Endodermal cell (in vitro differentiated cells): ENCODE measurements at places on chromosomes 7 and 10. TPM values are rescaled to one million over a fixed set of nuclear protein-coding genes. Genes with fewer than 3 reads are reported as not detected.

The PTPRZ1 gene
- total RNA-seq, result 11.9 to 20.5 TPM (median 18.0 TPM) in 3 replicates

- H3K4me3 ChIP-seq, result no peak overlapping the region
- H3K4me1 ChIP-seq, result peaks cover 3% of the 10 kb centered on the region
- H3K27me3 ChIP-seq, result no peaks in the 10 kb centered on the region
- DNase-seq, result no peak
Observed at GRCh38 chr10:101484175-101484745, 103.8 kb downstream of the POLL start.

GRCh38 chr7:28037220-28038010 lies 143.2 kb downstream of the JAZF1 start:
- no peak for DNase-seq
- no peak overlapping the region for H3K27ac ChIP-seq
- peaks cover 3% of the 10 kb centered on the region for H3K4me1 ChIP-seq
- H3K27me3 ChIP-seq, result no peaks in the 10 kb centered on the region

The RBP4 gene
- total RNA-seq, result 0.59 to 0.82 TPM (median 0.63 TPM) in 3 replicates

The OR6B1 gene
- not detected in 2 replicates for total RNA-seq

DNA sequence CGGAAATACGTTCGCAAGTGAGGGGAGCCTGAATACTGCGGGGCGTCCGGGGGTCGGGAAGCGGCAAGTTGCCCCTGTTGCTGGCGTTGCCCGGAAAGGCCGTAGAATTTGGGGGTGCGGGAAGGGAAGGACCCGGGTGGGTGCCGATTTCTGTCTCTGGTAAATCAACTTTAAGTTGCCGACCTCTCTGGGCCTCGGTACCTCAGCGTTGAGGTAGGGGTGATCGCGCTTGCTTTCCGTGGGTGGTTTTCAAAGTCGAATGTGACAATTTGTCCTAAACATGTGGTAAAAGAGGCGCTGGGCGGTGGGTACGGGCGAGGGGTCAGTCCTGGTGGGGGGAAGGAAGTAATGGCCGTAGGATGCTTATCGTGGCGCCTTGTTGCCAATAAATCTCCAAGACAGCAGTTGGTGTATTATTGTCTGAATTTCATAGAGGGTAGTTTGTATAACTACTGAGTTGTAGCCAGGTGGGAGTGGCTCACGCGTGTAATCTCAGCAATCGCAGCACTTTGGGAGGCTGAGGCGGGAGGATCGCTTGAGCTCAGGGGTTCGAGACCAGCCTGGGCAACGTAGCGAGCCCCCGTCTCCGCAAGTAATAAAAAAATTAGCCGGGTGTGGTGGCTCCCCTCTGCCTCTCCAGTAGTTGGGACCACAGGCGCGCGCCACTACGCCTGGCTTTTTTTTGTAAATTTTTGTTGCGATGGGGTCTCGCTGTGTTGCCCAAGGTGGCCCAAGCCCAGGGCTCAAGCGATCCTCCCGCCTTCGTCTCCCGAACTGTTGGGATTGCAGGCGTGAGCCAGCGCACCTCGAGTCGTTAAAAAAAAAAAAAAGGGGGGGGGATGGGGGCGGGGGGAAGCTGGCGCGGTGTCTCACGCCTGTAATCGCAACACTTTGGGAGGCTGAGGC lies 644 bp downstream of the BUD23 start:
- DNase-seq, result peak; percentile 50
- H3K27ac ChIP-seq, result no peak overlapping the region
- no peaks in the 10 kb centered on the region for H3K27me3 ChIP-seq
- H3K4me3 ChIP-seq, result peak overlapping the region; percentile 97
- peaks cover 32% of the 10 kb centered on the region for H3K36me3 ChIP-seq

The NODAL gene
- 71.0 and 88.6 TPM in 2 replicates for total RNA-seq

DNA sequence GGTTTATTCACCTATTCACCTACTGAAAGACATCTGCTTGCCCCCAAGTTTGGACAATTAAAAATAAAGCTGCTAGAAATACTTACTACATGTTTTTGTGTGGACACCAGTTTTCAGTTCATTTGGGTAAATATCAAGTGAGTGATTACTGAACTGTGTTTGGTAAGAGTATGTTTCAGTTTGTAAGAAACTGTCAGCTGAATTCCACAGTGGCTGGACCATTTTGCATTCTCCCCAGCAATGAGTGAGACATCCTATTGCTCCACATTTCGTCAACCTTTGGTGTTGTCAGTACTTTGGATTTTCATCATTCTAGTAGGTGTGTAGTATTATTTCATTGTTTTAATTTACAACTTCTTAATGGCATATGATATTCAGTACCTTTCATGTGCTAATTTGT lies 17.4 kb upstream of the IKZF1 start:
- H3K4me1 ChIP-seq, result no peaks in the 10 kb centered on the region
- H3K36me3 ChIP-seq, result no peaks in the 10 kb centered on the region
- H3K27me3 ChIP-seq, result no peaks in the 10 kb centered on the region
- no peak overlapping the region for H3K4me3 ChIP-seq
- no peak for DNase-seq

The ITGB8 gene
- 7.1 to 8.4 TPM (median 7.6 TPM) in 3 replicates for total RNA-seq

The GNAT3 gene
- total RNA-seq, result not detected in 3 replicates

The YKT6 gene
- total RNA-seq, result 98.2 and 101 TPM in 2 replicates

The FGL2 gene
- not detected in 2 replicates for total RNA-seq

- H3K36me3 ChIP-seq, result no peaks in the 10 kb centered on the region
- no peak overlapping the region for H3K4me3 ChIP-seq
- DNase-seq, result peak; percentile 72
- H3K27ac ChIP-seq, result no peak overlapping the region
Observed at GRCh38 chr7:54090652-54091213, 451.4 kb upstream of the VSTM2A start.

DNA sequence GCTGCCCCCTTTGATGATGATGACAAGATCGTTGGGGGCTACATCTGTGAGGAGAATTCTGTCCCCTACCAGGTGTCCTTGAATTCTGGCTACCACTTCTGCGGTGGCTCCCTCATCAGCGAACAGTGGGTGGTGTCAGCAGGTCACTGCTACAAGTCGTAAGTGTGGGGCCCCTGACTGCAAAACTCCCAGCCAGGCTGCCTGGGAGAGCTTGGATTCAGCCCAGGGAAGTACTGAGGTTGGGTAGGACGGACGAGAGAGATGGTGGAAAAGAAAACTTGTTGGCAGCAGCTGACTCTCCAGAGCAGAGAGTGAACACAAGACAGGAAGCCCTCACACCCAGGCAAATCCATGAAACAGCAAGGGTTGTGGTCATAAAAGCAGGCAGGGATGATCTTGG lies 1.3 kb downstream of the PRSS2 start:
- H3K4me1 ChIP-seq, result peaks cover 11% of the 10 kb centered on the region
- no peaks in the 10 kb centered on the region for H3K36me3 ChIP-seq
- no peak overlapping the region for H3K4me3 ChIP-seq
- peaks cover 29% of the 10 kb centered on the region for H3K27me3 ChIP-seq
- no peak for DNase-seq

GRCh38 chr10:96513305-96513697 lies 425 bp downstream of the TLL2 start:
- H3K4me1 ChIP-seq, result no peaks in the 10 kb centered on the region
- H3K4me3 ChIP-seq, result peak overlapping the region; percentile 78
- H3K27ac ChIP-seq, result no peak overlapping the region
- H3K27me3 ChIP-seq, result peaks cover 20% of the 10 kb centered on the region
- H3K36me3 ChIP-seq, result peaks cover 3% of the 10 kb centered on the region

GRCh38 chr7:112963634-112964033 lies 123.0 kb downstream of the GPR85 start:
- DNase-seq, result no peak
- H3K27ac ChIP-seq, result no peak overlapping the region
- H3K4me3 ChIP-seq, result no peak overlapping the region
- H3K27me3 ChIP-seq, result no peaks in the 10 kb centered on the region
